Fibroblast of skin of left quadriceps (primary cell): ENCODE measurements at places on chromosomes 7 and 10.

- DNase-seq = no peak
These were observed 378.4 kb upstream of the LRGUK start for GRCh38 chr7:133748443-133749407.

DNA sequence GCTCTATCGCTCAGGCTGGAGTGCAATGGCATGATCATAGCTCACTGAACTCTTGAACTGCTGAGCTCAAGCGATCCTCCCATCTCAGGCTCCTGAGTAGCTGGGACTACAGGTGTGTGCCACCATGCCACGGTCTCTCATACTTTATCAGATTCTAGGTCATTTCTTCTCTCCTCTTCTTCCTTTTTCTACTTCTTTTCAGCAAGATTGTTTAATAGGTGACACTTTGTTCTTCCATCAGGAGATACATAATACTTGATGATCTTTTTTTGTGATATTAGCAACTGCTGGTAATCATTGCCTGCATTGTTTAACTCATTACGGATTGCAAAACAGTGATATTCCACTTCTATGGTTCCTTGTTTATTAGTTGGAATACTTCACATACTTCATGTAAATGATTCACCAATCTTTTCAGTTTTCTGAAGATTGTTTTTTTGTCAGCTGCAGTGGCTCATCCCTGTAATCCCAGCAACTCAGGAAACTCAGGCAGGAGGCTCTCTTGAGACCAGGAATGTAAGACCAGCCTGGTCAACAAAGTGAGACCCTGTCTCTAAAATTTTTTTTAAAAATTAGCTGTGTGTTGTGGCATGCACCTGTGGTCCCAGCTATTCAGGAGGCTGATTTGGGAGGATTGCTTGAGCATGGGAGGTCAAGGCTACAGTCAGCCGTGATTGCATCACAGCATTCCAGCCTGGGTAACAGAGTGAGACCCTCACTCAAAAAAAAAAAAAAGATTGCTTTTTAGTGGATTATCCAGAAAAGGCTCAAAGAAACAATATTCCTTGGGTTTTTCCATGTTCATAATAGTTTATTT is 36.2 kb upstream of the CHST3 start:
- DNase-seq = peak; percentile 25

DNA sequence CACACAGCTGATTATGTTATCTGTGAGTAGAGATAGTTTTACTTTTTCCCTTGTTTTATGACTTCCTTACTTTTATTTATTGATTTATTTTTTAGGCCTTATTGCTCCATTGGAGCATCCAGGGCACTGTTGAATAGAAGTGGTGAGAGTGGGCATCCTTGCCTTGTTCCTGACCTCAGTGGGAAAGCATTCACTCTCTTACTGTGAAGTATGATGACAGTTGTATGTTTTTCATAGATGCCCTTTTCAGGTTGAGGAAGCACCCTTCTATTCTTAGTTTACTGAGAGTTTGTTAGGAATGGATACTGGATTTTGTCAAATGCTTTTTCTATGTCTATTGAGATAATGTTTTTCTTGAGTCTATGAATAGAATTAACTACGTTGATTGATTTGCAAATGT is 88.6 kb downstream of the XRCC2 start:
- no peak for DNase-seq

GRCh38 chr10:20598590-20598989 is 298.5 kb downstream of the NEBL start:
- peak; percentile 68 for DNase-seq

- DNase-seq = no peak
These were observed 77.6 kb downstream of the DENND2A start for GRCh38 chr7:140562926-140563481.

DNA sequence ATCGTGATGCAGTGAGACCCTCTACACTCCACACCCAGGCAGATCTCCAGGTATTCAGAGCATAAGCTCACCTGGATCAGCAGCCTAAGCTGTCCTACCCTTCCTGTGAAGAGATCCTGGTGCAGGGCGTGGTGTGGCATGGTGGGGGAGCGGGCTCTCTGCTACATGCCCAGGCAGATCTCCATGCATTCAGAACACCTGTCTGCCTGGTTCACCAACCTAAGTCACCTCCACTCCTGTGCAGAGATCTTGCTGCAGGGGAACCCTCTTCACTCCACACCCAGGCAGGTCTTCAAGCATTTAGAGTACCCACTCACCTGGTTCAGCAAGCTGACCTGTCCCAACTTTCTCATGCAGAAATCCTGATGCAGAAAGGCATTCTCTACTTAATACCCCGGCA is 394.4 kb upstream of the SEMA3A start:
- DNase-seq = no peak

GRCh38 chr7:1928645-1929348 is 258.7 kb downstream of the ELFN1 start:
- DNase-seq = no peak

- no peak for DNase-seq
These were observed 12.4 kb upstream of the ZMIZ1 start for GRCh38 chr10:79056361-79056735.

DNA sequence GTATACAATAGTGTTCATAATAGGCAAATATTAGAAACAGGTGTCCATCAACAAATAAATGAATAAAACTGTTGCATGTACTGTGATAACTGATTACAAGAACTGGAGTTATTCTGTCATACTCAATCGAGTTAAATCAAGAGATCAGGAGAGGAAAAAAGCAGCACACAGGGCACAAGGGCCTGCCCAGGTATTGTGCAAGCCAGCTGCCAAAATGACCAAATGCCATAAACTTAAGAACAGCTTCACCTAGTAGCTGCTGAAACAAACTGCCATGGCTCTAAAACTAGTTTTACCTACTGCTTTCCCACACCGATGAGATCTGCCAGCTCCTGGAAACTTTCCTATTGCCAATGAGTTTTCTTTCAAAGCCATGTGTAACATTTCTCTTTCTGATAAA is 12.2 kb downstream of the GSAP start:
- no peak for DNase-seq

DNA sequence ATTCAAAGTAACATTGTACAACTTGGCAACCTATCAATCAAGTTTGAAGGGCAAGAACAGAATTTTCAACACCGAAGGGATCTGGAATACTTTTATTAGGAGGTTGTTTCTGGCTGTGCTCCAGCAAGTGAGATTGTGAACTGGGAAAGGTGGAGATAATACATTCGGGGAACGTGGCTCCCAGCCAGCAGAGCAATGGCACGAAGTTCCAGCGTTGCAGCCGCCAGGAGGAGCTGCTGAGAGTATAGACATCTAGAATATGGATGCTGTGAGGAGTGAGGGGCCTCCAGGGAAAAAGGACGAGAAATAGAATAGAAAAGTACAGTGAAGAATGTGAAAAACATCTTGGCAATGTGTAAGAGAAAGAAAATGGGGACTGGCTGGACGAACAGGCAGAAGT is 69.5 kb downstream of the TCERG1L start:
- no peak for DNase-seq

GRCh38 chr10:70782746-70783680 is 2.2 kb downstream of the TBATA start:
- no peak for DNase-seq

DNA sequence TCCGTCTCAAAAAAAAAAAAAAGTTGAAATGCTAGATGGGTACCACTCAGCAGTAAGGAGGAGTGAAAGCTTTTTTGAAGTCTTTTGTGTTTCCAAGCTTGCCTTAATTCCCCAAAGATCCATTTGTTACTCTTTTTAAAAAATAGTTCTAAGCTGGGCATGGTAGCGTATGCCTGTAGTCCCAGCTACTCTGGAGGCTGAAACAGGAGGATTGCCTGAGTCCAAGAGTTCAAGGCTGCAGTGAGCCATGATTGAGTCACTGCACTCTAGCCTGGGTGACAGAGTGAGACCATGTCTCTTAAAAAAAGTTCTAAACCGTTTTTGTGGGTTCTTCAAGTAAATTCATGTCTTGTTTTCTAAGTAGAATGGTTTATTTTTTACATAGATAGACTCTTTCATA is 5.3 kb downstream of the TBC1D12 start:
- no peak for DNase-seq

- DNase-seq = no peak
These were observed 48.2 kb downstream of the ARMH3 start for GRCh38 chr10:102007796-102008195.

DNA sequence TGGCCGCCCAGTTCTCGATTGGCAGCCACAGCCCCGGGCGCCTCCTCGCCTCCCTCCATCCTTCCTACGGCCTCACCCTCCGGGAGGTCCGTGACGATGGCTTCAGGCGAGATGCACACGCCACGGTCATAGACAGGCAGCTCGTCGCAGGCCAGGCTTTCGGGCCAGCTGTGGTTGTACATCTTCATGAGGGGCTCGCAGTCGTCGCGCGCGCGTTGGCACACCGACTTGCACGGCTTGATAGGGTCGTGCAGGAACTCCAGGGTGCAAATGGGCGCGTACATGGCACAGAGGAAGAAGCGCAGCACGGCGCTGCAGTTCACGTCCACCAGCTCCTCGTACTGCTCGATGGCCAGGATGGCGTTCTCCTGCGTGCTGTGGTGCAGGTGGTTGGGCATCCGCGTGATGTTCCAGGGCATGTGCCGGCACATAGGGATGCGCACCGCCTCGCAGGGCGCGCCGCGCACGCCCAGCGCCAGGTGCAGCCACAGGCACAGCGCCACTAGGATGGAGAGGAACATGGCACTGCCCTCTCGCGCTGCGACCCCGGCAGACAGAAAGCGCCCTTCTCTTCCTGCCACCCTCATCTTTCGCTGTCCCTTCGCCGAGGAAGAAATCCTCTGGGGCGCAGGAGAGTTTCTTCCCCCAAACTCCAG is 472 bp downstream of the SFRP4 start:
- no peak for DNase-seq

- no peak for DNase-seq
These were observed 78.7 kb downstream of the EMX2 start for GRCh38 chr10:117621196-117621595.

DNA sequence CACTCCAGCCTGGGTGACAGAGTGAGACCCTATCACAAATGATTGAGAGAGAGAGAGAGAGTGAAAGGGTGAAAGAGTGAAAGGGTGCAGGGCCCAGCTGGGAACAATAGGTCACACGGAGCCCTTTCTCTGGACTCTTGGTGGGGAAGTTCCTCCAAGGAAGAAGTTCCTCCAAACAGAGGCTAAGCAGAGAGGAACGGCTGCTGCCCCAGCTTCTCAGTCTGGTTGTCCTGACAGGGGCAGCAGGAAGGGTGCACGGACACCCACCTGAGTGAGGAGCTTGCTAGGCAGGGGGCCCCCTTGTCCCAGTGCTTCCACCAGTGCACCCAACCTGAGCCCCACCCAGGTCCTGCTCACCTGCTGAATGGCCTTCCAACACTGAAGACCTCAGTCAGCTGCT is 38.8 kb upstream of the MYL10 start:
- no peak for DNase-seq
